A549 (cell line): ENCODE measurements at places on chromosomes 2 and 18.

GRCh38 chr18:32219431-32220018 lies 29.7 kb downstream of the MEP1B start:
- no peak for DNase-seq

GRCh38 chr18:58394602-58395425 lies 234.1 kb downstream of the ALPK2 start:
- no peak for DNase-seq

GRCh38 chr2:29010946-29011345 lies 29.8 kb downstream of the TOGARAM2 start:
- no peak for DNase-seq

GRCh38 chr2:33100921-33101320 lies 154.2 kb downstream of the LTBP1 start:
- DNase-seq = no peak

DNA sequence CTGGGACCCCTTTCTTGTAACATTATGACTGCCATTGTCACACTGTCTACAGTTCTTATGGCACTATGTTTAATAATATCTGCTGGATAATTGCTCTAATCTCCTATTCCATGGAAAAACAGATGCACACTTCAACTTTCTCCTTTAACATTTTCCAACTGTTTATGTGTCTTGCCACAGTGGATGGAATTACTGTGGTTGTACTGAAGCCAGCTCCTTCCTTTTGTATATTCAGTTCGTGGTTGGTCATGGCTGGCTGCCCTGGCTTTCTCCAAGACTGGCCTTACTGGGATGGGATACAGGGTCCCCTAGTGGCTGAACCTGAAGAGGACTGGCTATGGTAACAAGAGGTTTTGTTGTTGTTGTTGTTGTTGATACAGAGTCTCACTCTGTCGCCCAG lies 113.9 kb downstream of the SS18 start:
- no peak for DNase-seq

DNA sequence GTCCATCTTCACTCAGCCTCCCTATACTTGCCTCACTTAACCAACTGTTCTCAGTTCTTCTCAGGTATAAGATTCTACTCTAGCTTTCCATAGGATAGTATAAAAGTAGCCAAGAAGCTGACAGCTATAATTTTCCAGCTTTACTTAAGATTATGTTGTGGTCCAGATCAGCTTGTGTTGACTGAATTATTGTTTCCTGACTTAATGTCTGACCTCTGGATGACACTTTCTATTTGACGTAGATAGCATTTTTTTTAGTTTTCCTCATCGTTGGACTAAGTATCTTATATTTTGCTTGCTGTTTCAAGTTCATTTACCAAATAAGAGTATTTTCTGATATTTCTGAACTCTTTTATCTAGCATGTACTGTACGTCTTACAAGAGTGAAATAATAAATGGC lies 1272.5 kb upstream of the CDH2 start:
- no peak for DNase-seq

- DNase-seq = no peak
Observed at GRCh38 chr2:10320933-10321332, 18.2 kb downstream of the HPCAL1 start.

- no peak for DNase-seq
Observed at GRCh38 chr2:115199966-115200365, 757.5 kb downstream of the DPP10 start.

GRCh38 chr2:96082211-96083063 lies 33.9 kb downstream of the ADRA2B start:
- DNase-seq = no peak

GRCh38 chr2:68726608-68727367 lies 7.8 kb upstream of the ARHGAP25 start:
- DNase-seq = no peak

DNA sequence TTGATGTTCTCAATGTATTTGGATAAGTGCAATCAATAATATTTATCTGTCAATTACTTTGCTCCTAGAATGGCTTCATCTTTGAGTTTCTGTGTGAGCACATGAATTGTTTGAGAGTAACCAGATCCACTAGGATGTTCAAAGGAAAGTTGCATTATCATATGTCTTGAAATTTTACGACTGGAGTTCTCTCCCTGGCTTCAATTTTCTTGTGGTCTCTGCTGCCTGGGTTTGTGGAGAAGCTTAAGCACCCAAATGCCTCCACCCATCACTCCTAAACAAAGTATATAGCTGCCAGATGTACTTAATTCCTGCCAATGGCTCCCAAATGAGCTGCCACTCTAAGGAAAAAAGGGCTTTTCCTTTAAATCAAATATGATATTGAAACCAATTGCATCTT lies 1149.4 kb upstream of the ZEB2 start:
- DNase-seq = no peak

- DNase-seq = peak; percentile 81
Observed at GRCh38 chr2:17309741-17310339, 208.4 kb downstream of the RAD51AP2 start.

DNA sequence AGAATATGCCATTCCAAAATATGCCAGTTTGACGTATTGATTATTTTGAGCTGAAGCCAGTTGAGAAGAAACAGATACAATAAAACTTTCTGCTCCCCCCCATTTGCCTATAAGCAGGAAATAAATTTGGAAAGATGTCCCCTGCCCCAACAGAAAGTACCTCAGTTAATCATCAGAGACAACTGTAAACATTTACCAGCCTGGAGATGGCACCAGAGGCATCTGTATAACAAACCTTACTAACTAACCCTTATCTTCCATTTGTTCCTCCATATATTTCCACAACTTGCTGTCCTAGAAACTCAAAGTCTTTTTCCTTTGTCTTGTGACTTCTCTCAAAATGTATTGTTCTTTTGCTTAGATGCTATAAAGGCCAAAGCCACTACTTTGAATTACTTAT lies 93.8 kb downstream of the AKAIN1 start:
- DNase-seq = no peak

- no peak for DNase-seq
Observed at GRCh38 chr2:12665334-12665733, 51.4 kb upstream of the TRIB2 start.

DNA sequence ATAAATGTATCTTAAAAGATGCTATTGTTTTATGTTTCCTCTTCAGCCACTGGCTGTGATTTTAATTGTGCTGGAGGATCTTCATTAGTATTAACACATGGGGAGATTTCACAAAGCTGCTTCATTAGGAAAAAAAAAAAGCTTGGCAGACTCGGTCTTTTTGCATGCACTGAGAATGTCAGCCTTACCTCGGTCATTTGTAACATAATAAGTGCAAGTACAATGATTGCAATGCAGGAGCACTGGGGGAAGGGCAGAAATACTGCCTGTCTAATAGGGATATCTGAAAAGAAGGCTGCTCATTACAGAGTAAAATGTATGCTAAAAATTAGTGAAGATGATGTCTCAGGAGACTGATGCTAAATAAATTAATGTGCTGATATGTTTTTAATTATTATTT lies 1.3 kb upstream of the BAZ2B start:
- DNase-seq = peak; percentile 21

DNA sequence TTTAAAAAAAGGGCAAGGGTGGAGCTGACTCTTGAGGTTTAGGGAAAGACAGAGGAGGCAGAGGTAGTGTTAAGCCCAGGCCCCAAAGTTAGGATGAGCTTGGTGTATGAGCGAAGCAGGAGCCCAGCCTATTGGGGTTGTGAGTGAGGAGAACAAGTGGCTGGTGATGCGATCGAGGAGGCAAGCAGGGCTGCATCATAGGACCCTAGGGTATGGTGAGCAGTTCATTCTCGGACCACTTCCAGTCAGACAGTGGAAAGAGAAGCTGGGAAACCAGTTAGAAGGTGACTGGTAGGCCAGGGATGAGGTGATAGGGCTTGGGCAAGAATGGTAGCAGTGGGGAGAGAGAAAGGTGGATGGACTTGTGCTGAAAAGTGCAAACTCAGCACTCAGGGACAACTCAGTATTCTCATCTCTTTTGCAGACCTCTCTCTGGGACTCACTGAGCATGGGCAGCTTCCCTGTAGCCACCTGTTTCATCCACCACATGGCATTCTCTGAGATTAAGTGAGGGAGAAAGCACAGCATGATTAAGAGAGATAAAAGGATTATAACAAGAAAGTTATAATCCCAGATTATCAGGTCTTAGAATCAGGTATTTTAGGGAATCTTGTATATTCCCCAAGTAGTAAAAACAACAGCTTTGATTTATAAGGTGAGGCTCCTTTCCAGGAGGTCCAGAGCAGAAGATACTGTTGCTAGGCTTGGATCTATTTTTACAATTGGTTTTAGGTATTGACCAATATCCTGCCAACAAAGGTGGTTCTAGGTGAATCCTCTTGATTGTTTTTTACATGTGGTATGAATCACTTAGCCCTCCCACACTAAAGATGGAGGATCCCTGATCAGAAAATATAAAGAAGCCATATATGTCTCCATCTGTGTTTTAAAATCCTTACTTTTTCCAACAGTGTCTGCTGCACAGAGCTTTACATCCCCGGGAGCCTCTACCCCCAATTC lies 38.3 kb downstream of the XRCC5 start:
- DNase-seq = no peak

DNA sequence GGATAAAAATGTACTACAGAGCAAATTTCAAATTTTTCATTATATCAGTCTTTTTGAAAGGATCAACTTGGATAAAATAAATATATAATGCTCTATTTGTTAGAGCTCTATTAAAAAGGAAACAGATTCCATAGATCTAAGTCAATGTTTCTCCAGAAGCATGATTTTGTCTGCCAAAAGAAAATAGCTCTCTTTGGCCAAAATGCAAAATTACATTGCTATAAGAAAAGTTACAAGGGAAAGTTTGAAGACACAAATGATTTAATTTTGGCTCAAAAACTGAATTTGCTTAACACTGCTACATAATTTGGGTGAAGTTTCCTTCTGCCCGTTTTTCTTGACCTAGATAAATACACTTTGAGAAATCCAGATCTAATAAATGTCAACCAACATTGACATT lies 15.7 kb downstream of the C2orf69 start:
- no peak for DNase-seq

- no peak for DNase-seq
Observed at GRCh38 chr2:82412021-82412420, 2047.1 kb downstream of the SUCLG1 start.

GRCh38 chr2:96596596-96596995 lies 41.5 kb downstream of the KANSL3 start:
- no peak for DNase-seq

GRCh38 chr2:143622106-143622505 lies 492.9 kb downstream of the ARHGAP15 start:
- no peak for DNase-seq

- no peak for DNase-seq
Observed at GRCh38 chr18:75205514-75206132, 3.3 kb downstream of the PTGR3 start.

DNA sequence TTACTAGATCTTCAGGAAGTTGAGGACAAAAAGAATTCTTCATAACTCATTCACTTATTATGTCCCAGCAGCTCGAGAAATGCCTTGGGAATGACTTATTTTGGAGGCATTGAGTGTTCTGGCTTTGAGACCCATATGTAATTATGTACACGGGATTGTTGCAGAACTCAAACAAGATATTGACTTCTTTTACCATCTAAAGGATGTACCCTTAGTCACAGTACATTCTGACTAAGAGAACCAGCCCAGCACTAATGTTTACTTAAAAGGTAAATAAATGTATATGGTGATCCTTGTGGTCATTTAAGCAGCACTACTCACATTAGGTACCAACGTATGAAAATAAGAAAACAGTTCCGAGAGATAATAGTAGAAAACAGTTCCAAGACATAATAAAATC lies 268.9 kb downstream of the ADCYAP1 start:
- DNase-seq = no peak

GRCh38 chr2:220442012-220442411 lies 814.6 kb downstream of the SLC4A3 start:
- DNase-seq = no peak

- no peak for DNase-seq
Observed at GRCh38 chr2:175034716-175035115, 29.5 kb upstream of the CHN1 start.

DNA sequence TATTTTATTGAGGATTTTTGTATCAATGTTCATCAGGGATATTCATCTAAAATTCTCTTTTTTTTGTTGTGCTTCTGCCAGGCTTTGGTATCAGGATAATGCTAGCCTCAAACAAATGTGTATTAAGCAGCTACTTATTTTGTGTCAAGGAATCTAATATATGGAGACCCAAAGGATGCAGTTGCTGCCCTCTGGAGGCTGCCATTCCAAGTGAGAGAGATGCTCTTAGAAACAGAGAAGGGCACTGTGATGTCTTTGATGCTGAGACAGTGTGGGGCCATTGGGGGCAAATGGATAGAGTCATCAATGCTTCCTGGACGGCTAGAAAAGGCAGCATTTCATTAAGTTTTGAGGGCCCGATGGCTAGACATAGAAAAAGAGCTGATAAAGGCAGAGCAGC lies 292.6 kb downstream of the SETBP1 start:
- peak; percentile 12 for DNase-seq

DNA sequence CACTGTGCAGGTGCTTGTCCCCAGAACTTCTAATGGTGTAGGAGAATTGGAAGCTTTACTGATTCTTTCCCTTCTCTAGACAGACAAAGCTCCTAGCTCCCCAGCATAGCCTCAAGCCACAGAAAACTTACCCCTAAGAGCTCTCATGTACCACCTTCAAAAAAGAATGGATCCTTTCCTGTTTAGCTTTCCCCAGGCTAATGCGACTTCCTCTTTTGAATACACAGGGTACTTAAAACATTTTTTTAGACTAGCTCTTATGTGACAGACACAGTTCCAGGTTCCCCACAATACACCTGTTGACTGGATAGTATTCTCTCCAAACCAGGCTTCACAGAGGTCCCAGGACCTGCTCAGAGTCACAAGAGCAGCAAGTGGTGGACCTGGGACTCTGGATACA lies 8.3 kb downstream of the CTAGE1 start:
- DNase-seq = no peak

GRCh38 chr2:196365923-196366322 lies 194.5 kb upstream of the STK17B start:
- DNase-seq = no peak

DNA sequence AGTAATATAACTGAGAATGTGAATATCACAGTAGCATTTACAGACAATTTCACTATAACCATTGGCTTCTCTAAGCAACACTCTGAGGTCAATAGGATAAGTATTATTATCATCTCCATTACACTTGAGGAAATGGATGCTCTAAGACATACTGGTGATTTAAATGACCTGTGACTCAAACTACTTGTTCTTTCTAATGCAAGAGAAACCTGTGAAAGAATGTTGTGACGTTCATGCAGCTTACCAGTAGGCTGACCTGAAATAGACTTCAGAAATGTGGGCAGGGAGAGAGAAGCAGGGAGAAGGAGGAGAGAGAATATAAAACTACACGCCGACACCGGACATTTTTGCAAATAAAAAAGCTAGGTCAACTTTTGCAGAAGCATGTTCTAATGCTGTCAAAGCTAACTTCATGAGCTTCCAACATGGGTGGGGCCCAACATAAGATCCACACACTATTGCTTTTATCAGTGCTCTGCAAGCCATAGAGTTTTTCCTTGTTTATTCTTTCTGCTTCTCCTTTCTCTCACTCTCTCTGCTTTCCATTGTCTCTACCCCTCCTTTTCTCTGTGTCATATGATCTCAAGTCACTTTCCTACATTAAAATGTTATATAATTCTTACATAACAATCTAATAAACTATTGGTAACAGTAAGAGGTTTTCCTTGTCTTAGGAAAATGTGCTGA lies 217.6 kb upstream of the FN1 start:
- no peak for DNase-seq

GRCh38 chr2:227471412-227471811 lies 544 bp upstream of the AGFG1 start:
- DNase-seq = no peak
